ENCODE measurements at places on chromosomes 4 and X.

GRCh38 chr4:10524196-10524833 is 67.1 kb upstream of the ZNF518B start:
- no peak for DNase-seq

DNA sequence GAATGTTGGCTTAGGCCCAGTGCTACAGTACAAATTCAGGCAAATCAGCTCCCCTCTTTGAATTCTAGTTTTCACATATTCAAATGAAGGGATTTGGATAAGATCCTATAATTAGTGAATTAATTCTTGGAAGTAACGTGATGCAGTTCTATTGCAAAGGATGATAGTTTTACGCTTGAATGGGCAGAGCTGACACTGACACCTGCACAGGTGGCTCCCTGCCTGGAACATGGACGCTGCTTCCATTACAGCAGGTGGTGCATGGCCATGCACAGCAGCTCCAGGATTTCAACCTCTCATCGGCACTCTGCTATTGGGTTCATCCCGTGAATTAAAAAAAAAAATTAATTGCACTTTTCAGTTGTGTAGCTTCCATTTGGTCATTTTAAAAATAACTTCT is 28.4 kb upstream of the RPS6KA6 start:
- DNase-seq: no peak

- DNase-seq: no peak
Measured at GRCh38 chr4:102518703-102519131, 17.6 kb downstream of the NFKB1 start.

GRCh38 chr4:2790583-2791517 is 2.0 kb upstream of the SH3BP2 start:
- no peak for DNase-seq

- DNase-seq: no peak
Measured at GRCh38 chr4:5892323-5893003, 423 bp downstream of the CRMP1 start.

GRCh38 chr4:180641495-180641894 is 1601.7 kb upstream of the TENM3 start:
- no peak for DNase-seq

GRCh38 chr4:175906384-175906783 is 94.3 kb upstream of the GPM6A start:
- no peak for DNase-seq

GRCh38 chr4:145293658-145294057 is 113.3 kb upstream of the OTUD4 start:
- no peak for DNase-seq

DNA sequence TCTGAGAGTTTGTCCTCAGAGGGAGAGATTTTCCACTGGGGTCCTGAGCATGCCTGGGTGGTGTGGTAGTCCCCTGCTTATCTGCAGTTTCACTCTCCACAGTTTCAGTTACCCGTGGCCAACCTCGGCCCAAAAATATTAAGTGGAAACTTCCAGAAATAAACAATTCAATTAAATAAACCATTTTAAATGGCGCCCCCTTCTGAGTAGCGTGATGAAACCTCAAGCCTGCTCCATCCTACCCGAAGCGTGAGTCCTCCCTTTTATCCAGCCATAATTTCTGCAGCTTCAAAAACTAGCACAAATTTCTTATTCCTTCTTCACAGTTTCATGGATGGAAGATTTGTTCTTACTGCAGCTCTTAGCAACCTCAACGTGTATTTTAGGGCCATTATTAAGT is 26.7 kb downstream of the PNMA6E start:
- no peak for DNase-seq

GRCh38 chr4:140297221-140297570 is 76.2 kb upstream of the SCOC start:
- DNase-seq: no peak

DNA sequence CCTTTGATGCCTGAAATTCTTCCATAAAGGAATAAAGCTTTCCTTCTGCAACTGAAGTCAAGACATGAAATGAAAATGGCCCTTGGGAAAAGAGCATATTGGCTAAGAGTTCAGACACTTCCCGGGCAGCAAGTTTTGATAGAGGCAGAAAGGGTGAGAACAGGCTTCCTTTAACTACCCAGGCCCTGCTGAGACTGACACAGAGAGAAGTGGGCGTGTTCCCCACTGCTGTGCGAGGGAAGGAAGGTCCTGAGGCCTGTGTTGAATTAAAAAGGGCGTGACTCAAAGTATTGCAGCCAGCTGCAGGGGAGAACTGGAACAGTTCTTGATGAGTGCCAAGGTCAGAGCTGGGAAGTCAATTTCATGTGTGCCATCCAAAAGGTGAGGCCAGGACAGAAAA is 33.9 kb upstream of the ADGRG2 start:
- no peak for DNase-seq

DNA sequence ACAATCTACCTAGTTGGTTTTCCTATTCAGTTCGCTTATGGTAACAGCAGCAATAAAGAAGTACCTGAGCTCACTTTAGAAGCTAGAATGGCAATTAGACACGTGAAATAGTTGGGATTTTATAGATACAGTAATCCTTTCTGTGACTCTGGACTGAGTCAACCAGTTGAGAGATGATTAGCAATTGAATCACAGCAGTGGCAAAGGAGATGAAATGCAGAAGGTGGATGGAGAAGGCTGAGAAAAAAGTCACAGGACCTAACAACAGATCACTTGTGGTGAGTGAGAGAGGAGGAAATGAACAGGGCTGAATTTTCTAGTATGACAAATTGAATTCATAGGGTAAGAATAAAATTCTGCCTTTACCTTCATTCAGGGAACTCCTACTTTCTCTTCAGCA is 197.1 kb upstream of the MAGEB18 start:
- DNase-seq: no peak

GRCh38 chrX:139049465-139049864 is 337.9 kb upstream of the FGF13 start:
- DNase-seq: no peak

DNA sequence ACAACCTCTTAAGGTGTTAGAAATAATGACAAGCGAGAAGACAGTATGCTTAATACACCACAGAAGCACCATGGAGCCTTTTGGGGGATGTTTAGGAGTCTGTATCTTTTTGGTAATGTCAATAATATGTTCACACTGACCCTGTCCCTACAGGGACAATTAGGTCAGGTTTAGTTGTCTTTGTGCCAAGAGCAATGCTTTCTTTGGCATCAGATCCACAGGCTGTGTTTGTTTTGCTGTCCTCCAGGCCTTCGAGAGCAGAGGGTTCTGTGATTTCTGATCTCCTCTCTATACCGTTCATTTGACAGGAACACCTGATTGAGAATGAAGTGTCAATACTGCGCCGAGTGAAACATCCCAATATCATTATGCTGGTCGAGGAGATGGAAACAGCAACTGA is 153.8 kb downstream of the DCLK2 start:
- no peak for DNase-seq

DNA sequence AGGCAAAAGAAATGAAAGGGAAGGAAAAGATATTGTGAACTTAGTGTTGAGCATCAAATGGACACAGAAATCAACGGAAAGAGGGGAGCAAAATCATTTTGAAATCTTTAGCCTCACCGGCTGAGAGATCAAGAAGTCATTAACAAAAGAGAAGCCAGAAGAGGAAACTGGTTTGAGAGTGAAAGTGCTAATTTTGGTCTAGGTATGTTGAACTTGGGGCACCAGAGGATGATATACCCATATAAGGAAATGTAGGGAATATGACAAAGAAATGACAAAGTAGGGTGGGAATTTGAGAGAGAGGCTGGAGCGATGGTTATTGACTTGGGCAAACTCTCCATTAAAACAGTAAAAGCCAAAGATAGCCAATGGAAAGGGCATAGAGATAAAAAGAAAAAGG is 183.4 kb upstream of the ATOH1 start:
- no peak for DNase-seq

DNA sequence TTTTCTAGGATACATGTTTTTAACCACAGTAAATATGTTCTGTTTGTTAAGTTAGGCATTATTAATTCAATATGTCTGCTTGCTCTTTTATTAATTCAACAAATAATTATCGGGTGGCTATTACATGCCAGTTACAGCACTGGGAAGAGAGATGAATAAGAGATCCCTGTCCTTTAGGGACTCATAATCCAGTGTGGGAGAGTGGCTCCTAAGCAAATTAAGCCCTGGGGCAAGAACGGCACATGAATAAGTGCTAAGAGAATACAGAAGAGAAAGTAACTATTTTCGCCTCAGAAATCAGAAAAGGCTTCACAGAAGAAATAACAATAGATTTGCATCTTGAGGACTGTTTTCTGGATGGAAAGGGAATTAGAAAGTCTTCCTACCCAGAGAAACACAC is 236.7 kb downstream of the NR3C2 start:
- no peak for DNase-seq

- DNase-seq: no peak
Measured at GRCh38 chr4:55793479-55793878, 26.1 kb upstream of the EXOC1L start.

DNA sequence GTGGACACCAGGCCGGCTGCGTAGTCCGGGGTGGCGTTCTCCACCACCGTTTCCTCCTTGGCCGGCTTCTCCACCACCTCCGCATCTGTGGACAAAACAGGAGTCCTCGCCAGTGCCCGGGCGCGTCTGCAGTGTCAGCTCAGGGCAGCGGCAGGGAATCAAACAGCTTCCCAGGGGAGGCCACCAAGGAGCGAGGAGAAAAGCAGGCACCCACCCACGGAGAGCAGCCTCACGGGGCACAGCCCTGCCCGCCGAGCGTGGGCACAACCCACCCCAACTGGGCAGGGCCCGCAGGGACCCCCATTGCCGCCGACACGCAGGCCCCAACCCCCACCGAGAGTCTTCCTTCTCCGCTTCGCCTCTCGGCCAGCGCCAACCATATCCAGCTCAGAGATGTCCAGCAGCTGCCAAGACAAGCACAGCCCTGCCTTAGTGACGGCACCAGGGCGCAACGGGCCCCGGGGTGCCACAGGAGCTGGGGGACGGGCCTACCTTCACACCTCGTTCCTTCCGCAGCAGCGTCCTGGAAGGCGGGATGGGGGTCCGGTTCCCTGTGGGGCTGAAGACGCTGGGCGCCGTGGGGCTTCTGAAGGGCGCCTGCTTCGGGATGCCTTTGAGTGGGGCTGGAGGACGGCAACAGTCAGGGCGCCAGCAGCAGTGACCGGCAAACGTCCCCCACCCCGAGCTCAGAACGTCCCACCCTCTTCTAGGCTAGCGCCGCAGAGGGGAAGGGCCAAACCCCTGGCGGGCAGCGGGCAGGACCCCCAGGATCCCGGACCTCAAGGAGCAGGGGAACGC is 22.8 kb downstream of the NELFA start:
- DNase-seq: no peak

- DNase-seq: no peak
Measured at GRCh38 chr4:27463816-27464215, 603.2 kb downstream of the STIM2 start.

DNA sequence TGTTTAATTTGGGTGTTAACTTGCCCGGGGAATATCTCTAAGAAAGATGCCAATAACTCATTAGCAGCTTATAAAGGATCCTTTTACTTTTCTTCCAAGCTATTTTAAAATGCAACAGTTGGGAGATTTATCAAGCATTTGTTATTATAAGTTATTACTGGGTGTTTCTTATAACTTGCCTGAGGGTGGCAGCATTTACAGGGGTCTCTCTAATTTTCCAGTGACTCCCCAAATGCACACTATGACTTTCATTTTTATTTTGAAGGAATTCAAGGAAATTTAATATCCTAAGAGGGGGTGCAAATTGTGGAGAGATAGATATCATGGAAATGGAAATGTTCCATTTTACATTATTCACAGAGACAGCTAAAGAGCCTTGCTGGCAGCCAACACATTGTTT is 138.0 kb downstream of the PDGFRA start:
- no peak for DNase-seq
